SK-N-SH treated with all-trans-retinoic acid at 6 μM for 48 hours (cell line): ENCODE measurements at places on chromosomes 1 and 21.

GRCh38 chr21:45114072-45114471 lies 39.7 kb downstream of the ADARB1 start:
- no peak for ATAC-seq

GRCh38 chr1:55334160-55334559 lies 119.0 kb upstream of the USP24 start:
- no peak for ATAC-seq

GRCh38 chr1:84202126-84202525 lies 58.1 kb downstream of the PRKACB start:
- no peak for ATAC-seq

DNA sequence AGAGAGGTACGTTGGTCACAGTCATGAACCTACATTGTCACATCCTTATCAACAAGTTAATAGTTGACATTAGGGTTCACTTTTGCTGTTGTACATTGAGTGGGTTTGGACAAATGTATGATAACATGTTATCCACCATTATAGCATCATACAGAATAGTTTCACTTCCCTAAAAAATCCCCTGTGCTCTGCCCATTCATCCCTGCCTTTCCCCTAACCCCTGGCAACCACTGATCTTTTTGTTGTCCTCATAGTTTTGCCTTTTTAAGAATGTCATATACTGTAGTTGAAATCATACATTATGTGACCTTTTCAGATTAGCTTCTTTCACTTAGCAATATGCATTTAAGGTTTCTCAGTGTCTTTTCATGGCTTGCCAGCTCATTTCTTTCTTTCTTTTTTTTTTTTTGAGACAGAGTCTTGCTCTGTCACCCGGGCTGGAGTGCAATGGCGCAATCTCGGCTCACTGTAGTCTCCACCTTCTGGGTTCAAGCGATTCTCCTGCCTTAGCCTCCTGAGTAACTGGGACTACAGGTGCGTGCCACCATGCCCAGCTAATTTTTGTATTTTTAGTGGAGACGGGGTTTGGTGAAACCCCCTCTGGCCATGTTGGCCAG lies 50.6 kb downstream of the UCK2 start:
- no peak for ATAC-seq

DNA sequence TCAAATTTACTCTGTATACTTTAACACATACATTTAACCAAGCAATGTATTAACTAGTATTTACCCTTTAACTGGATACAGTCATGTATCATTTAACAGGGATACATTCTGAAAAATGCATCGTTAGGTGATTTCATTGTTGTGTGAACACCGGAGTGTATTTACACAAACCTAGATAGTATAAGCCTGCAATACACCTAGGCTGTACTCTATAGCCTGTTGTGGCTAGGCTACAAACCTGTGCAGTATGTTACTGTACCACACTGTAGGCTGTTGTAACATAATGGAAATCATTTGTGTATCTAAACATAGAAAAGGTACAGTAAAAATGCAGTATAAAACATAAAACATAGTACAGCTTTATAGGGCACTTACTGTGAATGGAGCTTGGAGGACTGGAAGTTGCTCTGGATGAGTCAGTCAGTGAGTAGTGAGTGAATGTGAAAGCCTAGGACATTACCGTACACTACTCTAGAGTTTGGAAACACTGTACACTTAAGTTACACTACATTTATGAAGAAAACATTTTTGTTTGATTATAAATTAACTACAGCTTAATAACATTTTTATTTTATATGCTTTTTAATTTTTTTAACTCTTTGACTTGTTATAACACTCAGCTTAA lies 21.3 kb downstream of the RGS4 start:
- peak; percentile 95 for ATAC-seq

GRCh38 chr1:51071291-51072042 lies 30.6 kb upstream of the C1orf185 start:
- no peak; the same call in 2 of the 3 replicates for ATAC-seq

GRCh38 chr1:237124856-237125462 lies 83.0 kb downstream of the RYR2 start:
- no peak for ATAC-seq

GRCh38 chr1:231130544-231130943 lies 31.3 kb upstream of the TRIM67 start:
- ATAC-seq, result no peak

GRCh38 chr1:10631811-10632593 lies 157.3 kb downstream of the PEX14 start:
- ATAC-seq, result no peak

DNA sequence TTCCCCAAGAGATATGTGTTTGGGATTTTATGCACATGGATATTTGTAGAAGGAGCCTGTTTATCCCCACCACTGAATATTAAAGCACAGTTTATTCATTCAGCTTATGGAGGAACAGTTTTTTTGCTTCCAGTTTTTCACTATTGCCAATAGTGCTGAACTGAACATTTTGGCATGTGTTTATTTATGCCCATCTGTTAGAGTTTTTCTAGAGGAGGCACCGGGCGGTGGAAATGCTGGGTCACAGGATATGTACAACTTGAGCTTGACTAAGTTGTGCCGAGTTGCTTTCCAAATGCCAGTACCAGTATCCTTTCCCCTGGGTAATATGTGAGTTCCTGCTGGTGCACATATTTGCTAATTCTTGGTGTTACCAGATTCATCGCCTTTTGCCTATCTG lies 111.3 kb downstream of the GREM2 start:
- ATAC-seq, result no peak

- ATAC-seq, result no peak
These were observed 56.6 kb downstream of the RYR2 start for GRCh38 chr1:237098541-237098940.

DNA sequence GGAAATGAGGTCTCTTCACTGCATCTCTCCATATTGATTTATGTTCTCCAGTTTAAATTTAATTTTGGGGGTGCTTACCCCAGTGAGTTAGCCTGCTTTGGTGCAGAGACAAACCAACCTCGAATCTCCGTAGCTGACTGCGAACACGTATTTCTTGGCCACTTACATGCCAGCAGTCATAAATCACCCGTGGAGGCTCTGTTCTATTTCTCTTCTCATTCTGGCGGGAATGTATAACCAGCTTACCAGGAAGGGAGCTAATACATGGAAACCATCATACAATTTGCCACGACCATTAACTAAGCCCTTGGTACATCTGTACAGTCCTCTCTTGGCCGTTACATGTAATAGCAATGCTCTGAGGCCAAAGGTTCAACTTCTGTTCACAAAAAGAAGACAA lies 148.0 kb downstream of the PLA2G4A start:
- ATAC-seq, result no peak

DNA sequence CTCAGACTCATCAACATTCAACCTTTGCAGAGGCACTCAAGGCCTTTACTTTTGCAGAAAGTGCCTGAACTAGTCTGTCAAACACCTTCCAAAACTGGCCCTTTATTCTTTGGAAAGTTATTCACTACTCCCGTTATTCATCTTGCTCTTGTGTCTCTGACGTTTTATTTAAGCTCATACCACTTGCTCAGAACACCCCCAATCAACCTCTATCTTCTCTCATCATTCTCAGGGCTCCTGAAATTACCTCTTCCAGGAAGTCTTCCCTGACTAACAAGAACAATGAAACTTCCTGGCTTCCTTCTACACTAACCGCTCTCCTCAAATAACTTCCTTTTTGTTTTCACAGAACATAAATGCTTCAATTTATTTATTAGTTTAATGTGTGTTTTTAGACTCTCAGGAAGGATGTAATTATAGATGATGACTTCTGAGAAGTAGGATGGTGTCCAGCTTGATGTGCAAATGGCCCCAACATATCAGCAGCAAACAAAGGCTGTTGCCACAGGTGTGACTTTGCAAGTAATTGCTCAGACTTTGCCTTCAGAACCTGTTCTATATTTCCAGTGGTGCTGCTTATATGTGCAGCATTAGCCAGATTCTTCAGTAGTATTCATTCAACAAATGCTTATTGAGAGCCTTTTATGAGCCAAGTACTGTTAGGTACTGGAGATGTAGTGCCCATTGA lies 22.8 kb upstream of the BATF3 start:
- no peak for ATAC-seq

GRCh38 chr1:243455760-243456651 lies 200.2 kb downstream of the SDCCAG8 start:
- no peak for ATAC-seq

GRCh38 chr1:55347866-55348265 lies 132.7 kb upstream of the USP24 start:
- no peak for ATAC-seq

DNA sequence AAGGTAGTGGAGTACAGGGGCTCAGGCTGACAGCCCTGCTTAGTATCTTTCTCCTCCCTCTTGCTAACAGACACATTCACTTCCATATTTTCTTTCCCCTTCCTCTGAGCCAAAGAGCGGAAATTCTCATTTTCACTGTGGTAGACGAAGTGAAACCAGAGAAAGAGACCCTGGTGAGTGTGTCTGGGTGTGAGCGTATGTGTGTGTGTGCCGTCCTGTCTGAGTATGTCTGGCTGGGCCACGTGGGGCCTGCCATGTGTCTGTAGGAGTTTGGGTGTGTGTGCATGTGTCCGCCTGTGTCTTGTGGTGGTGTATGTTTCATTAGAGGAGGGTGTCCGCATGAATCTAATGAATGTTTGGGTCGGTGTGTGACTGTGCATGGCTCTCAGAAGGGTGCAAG lies 1.7 kb downstream of the COL8A2 start:
- ATAC-seq, result no peak

DNA sequence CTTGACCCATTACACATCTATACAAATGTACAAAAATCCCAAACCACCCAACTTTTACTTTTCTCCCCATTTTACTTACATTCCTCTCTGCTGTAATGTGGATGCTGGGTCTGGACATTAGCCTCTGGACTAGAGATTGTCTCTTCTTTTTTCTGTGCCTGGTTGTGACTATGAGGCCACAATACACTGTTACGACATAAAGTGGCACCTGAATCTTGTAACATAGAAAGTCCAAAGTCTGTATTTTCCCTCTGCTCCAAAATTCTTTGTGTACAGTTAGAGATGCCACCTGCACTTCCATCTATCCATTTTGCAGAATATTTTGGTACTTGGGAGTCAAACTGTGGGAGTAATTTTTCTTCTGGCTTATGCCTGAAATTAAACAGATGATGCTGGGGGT lies 22.7 kb downstream of the C21orf91 start:
- no peak for ATAC-seq

DNA sequence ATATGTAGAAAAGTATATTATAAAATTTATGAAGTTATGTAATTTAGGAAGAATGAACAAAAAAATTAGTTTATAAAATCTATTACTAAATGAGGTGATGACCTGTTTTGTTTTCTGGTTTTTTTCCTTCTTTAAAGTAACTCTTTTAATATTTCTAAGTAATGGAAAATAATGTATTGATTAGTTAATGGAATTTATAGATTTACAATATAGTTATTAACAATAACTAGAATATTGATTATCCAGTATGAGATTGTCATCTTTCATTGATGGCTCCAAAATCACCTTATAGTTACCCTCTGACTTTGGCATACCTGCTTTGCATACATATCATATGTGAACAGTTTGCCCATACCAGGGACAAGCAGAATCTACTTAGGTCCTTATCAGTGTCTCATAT lies 23.4 kb downstream of the CAMSAP2 start:
- no peak for ATAC-seq

DNA sequence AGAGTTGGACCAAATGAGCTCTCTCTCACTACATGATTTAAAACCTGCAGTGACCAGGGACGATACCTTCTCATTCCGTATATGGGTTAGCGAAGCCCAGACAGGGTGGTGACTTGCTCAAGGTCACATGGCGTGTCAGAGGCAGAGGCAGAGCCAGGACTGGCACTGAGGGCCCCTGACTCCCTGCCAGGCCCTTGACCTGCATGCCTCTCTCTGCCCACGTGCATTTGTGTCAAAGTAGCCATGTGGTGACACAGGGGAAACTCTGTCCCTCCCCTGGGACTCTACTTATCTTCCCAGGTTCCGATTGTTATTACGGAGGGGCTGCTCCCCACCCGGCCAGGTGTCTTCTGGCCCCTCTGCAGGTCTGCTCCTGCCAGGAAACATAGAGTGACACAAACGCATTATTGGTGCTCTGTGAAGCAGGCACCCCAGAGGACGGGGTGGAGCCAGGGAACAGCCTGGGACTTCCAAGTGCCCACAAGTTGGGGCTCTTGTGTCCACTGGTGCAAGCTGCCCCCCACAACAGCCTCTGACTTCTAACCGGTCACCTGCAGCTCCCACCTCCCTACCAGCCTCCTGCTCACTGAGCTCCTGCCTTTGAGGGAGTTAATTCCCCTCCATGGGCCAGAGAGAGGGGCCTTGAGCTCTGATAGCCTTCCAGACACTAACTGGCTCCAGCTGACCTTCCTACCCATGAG lies 7.3 kb upstream of the TINAGL1 start:
- ATAC-seq, result no peak

DNA sequence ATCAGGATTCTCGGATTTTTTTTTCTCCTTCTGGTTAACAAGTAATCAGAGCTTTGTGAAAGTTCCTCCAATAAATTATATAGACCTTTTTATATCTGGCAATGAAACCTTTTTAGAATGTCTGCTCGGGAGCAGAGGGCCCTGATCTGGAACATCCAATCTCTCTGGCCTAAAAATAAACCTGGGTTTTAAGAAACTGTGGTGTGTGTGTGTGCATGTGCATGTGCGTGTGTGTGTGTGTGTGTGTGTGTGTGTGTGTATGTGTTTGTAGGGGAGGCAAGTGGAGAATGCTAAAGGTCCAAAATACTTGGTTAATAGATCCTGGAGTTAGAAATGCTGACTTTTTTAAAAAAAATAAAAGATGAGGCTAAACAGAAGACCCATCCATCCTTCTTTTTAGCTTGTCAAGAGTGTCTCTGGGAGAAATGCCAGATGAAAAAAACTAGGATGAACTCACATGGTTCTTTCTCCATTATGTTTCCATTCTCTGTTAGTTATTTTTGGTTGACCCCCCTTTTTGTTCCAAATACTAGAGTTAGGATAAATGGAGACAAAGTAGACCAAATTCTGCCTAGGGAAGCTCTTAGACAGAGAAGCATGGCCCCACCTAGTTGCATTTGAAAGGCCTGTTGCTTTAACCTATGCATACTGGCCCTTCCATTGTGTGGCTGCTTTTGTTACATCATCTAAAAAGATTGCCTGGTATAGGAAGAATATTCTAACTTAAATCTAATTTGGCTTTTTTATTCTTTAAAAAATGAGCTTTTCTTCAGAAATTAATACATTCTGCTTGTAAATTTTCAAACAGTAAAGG lies 175.9 kb downstream of the PAPPA2 start:
- ATAC-seq, result no peak

GRCh38 chr1:87174724-87175245 lies 153.9 kb upstream of the LMO4 start:
- ATAC-seq, result no peak

- ATAC-seq, result no peak
These were observed 4.8 kb downstream of the CCDC24 start for GRCh38 chr1:43995984-43996732.

- no peak for ATAC-seq
These were observed 48.3 kb downstream of the CD46 start for GRCh38 chr1:207799989-207800648.
